ENCODE measurements at places on chromosomes 2 and 18.

DNA sequence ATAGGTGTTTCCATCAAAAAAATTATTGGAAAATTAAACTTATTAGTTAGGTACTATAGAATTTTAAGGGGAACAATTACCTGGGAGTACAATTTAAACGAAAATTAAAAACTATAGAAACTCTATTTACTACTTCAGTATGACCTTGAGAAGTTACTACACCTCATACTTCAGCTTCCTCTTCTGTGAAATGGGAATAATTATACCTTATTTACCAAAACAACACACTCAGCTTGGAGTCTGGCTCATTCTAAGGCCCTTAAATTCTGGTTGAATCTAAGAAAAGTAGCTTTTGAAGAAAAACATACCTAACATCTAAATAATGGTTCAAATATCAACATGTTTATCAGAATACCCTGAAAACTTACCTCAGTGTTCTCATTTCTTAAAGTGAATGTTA lies 2.7 kb downstream of the NABP1 start:
- DNase-seq, result no peak

DNA sequence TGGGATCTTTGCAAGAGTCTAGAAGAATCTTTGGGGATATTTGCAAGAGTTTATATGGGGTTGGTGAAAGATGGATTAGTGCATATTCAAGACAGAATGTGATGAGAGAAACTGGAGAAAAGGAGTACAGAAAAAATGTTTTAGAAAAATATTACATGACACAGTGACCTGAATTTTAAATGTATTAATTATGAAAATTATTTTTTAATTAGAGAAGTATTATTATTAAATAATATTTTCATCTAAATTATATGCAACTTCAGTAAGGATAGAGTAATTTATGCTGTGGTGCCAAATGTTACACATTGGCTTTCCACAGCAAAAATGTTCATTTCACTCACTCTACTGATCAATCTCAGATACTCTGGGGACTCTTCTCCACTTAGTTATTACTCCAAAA lies 1442.8 kb upstream of the SLC39A10 start:
- no peak for DNase-seq

GRCh38 chr2:43201497-43201896 lies 24.9 kb downstream of the ZFP36L2 start:
- no peak for DNase-seq

DNA sequence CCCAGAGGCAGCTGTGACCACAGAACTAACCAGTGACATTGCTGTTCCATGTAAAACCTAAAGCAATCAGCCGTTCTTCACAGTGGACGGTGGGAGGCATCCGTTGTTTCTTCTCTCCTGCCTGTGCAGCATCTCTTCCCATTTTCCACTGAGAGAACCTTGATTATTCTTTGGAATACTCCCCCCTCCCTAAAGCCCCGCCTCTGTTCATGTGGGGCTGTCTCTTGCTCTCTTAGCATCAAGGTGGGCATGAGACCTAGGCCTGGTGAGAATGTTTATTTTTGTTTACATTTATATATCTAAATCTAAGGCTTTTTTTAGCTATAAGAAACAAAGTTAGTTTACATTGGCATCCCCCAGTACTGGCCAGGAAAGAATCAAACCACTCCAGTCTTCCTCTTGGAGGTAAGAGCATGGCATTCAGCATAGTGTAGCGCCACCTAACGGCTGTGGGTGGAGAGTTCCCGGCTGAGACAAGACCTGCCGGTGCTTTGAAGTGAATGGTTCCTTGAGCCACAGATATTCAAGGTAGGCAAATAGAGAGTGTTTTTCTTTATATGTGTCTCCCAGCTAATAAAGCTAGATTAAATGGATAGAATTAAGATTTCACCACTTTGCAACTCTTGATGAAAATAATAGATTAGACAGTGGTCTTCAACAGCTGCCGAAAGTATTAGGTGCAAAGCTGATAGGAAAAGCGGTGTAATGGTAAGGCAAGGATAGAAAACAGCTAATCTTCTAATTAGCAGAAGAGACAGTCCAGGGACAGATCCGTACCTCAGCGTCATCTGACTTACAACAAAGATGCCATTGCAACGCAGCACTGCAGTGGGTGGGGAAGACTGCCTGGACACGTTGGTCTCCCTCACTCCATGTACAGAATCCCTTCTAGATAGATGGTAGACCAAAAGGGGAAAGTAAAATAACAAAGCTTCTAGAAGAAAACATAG lies 219.6 kb upstream of the RAB12 start:
- peak; percentile 83 for DNase-seq

- DNase-seq, result peak; percentile 10
Measured at GRCh38 chr18:813172-814071, 1.4 kb upstream of the YES1 start.

- DNase-seq, result no peak
Measured at GRCh38 chr18:73038336-73038735, 170.5 kb upstream of the NETO1 start.

DNA sequence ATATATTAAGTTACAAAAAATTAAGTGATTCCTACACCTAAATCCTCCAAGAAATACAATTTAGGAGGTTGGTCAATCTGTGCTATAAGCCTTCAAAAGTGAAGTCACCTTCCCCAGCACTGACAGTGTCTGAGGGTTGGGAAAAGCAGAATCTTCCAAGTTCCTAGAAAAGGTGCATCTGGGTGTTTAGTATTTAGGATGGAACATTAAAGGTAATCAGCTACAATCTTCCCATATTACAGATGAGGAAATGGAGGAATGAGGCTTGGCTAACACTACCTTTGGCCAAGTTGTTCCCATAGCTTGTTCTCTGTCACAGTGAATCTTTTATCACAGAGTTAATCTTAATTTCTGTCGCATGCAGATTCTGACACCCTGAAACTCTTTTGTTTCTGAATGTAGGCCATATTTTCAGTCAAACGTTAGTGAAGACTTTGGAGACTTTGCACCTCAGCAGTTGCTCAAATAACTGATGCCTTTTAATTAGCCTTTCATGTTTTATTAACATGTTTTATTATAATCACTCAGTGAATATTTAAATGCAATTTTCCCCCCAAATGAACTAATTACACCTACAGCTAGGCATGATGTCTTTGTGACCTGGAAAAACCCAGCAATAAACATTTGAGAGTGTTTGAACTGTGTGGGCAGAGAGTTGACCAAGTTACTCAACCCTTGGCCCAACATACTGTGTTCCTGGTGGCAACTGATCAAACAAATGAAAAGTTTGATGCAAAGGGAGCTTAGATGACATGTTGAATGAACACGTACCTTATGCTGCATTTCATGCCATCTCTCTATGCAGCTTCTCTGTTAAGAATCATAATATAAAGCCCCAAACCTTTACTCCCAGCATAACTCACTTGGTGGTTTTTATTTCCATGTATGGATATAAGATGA lies 17.6 kb downstream of the FN1 start:
- DNase-seq, result no peak

- DNase-seq, result no peak
Measured at GRCh38 chr2:96403481-96403880, 67.9 kb downstream of the NCAPH start.

DNA sequence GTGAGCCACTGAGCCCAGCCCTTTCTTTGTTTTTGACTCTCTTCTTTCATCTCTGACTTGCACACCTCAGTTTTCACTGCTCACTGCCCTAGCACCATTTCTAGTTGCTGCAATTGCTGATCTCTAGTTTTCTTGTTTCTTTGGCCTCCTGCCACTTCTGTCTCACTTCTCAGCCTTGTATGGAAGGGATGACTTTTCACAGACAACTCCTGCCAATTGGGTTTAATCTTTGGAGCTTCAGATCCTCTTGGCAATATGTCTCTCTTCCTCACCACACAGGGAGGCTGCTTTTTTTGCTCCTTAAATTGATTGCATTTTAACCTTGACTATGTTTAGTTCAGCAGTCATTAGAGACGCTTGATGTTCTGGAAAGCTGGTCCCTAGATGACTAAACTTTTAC lies 323.1 kb downstream of the CTNNA2 start:
- DNase-seq, result no peak

GRCh38 chr2:64423303-64423702 lies 30.7 kb upstream of the LGALSL start:
- DNase-seq, result no peak
